ENCODE measurements at places on chromosomes 12 and 14.

DNA sequence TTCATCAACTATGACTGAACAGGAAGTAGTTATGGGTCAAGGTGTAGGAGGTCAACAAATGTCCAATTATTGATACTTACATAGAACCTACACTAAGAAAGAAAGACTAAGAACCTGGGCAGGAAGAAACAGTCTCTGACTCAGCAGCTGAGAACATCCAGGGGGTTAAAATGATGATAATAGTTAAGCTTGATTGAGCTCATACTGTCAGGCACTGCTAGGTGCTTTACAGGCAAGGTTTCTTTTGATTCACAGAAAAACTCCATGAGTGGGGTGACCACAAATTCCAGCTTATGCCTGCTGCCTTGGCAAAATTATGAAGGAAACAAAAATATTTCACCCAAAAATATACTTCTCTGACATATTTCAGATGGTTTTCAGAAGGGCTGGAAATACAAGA is 75.0 kb downstream of the ACADS start:
- no peak for DNase-seq

DNA sequence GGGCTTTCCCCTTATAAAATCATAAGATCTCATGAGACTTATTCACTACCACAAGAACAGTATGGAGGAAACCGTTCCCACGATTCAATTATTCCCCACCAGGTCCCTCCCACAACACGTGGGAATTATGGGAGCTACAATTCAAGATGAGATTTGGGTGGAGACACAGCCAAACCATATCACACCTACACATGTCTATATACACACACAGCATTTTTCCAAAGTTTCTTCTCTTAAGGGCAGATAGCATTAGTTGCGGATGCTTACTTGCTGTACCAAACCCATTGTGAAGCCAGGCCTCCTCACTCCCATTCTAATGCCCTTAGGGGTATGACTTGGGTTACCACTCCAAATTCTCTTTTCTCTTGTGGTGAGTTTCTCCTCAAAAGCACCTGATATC is 104.1 kb upstream of the RAP1B start:
- DNase-seq, result no peak

GRCh38 chr12:14187002-14187401 is 178.5 kb upstream of the ATF7IP start:
- no peak for DNase-seq

DNA sequence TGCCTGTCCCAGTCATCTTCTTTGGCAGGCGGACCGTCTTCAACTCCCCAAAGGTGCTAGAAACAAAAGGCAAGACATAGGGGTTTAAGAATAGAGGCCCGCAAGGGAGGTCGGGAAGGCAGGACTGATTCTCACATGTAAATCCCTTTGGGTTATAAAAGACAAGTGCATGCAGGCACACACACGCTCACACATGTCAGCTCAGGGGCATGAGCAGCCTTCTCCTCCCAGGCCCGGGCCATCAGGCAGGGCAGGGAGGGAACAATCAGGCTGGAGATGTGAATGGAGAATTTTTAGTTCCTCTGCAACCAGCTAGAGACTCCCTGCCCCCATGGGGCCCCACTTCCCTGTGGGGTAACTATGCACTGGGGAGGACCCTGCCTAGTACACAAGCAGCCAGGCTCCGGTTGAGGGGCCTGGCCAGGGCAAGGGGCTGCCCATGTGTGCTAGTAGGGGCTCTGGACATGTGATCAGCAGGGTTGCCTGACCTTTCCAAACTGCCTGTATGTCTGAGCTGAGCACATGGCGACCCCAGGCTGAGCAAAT is 107.2 kb downstream of the RBM19 start:
- no peak for DNase-seq

- DNase-seq, result no peak
Observed at GRCh38 chr12:6404390-6404789, 20.4 kb downstream of the LTBR start.

- DNase-seq, result no peak
Observed at GRCh38 chr14:99860219-99860618, 67.0 kb downstream of the EML1 start.

- peak; percentile 73 for DNase-seq
Observed at GRCh38 chr14:60721326-60722106, 2.6 kb downstream of the SIX4 start.

GRCh38 chr14:24880689-24881088 is 169.3 kb downstream of the STXBP6 start:
- no peak for DNase-seq

- DNase-seq, result no peak
Observed at GRCh38 chr14:20516921-20517320, 11.6 kb downstream of the RNASE10 start.

- DNase-seq, result no peak
Observed at GRCh38 chr12:20289520-20289919, 78.8 kb upstream of the PDE3A start.

GRCh38 chr12:87406926-87407325 is 622.3 kb downstream of the C12orf50 start:
- no peak for DNase-seq

DNA sequence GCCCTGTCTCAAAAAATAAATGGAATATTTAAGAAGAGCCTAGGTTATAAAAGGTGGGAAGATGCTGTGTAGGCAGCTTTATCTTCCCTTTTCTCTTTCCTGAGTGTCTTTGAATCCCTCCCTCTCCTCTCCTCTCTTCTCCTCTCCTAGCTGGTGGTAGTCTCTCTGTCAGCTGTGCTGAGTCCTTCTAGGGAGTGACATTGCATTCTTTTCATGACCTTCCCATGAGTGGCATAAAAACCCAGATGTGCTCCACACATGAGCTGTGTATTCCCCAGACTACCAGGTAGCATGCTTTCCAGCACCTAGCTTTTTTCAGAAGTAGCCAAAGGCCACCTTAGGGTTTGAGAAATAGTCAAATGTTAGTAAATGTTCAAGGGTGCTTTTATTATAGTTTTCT is 23.6 kb downstream of the SAMD4A start:
- DNase-seq, result no peak

- DNase-seq, result no peak
Observed at GRCh38 chr12:20260851-20261250, 107.5 kb upstream of the PDE3A start.

- DNase-seq, result no peak
Observed at GRCh38 chr12:106745181-106745745, 29.2 kb upstream of the RIC8B start.

DNA sequence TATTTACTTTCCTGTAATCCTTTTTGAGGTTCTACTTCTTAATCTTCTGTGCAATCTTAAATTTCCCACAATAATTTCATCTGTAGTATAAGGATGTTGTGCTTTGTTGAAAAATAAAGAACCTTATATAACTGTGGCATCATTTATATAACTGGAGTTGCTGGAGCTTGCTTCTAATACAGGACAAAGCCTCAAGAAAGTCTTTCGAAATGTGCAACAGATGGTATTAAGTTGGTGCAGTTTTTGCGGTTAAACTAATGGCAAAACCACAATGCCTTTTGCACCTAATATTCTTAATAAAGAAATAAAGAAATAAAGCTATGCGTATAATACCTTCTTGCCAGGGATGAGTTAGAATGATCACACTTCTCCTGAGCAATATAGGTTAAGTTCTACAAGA is 180.0 kb downstream of the KITLG start:
- no peak for DNase-seq

DNA sequence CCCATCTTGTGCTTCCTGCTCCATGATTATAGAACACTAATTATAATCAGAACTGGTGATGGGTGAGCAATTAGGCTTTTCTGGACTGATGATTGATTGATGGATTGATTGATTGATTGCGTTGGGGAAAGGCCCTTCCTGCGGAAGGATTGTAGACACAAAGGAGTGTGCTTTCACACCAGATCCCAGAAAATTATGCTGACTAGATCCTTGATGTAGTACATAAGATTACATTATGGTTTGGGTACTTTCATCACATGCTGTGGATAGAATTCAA is 8.4 kb downstream of the PELI2 start:
- DNase-seq, result no peak

All from tongue (tissue), 3 donors.